ENCODE measurements at places on chromosomes 3 and 15. TPM values are rescaled to one million over a fixed set of nuclear protein-coding genes. Genes with fewer than 3 reads are reported as not detected.

SIDT1 gene
- 0.40 TPM for total RNA-seq

RETNLB gene
- total RNA-seq, result not detected

DNA sequence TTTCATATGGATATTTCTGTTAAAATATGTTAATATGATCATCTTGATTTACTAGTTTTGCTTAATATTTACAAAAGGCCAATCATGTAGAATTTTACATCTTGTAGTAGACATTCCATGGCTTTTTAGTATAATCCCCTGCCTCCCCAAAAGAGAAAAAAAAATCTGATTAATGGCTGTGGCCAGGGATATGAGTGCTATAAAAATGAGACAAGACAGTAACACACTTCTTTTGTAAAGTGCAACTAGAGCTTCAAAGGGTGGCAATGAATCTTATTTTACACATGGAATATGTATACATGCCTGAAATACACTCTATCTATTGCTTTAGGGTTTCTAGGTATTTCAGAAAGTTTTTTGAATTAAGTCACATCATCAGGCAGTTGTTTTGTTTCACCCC, 112.2 kb upstream of the NANOGP8 start:
- H3K4me1 ChIP-seq, result no peaks in the 10 kb centered on the region
- H3K36me3 ChIP-seq, result no peaks in the 10 kb centered on the region
- H3K27ac ChIP-seq, result no peak overlapping the region
- no peak overlapping the region for H3K4me3 ChIP-seq
- DNase-seq, result no peak

- DNase-seq, result no peak
- H3K27me3 ChIP-seq, result no peaks in the 10 kb centered on the region
- no peak overlapping the region for H3K4me3 ChIP-seq
Observed at GRCh38 chr15:98612490-98613110, 35.7 kb upstream of the IGF1R start.

DNA sequence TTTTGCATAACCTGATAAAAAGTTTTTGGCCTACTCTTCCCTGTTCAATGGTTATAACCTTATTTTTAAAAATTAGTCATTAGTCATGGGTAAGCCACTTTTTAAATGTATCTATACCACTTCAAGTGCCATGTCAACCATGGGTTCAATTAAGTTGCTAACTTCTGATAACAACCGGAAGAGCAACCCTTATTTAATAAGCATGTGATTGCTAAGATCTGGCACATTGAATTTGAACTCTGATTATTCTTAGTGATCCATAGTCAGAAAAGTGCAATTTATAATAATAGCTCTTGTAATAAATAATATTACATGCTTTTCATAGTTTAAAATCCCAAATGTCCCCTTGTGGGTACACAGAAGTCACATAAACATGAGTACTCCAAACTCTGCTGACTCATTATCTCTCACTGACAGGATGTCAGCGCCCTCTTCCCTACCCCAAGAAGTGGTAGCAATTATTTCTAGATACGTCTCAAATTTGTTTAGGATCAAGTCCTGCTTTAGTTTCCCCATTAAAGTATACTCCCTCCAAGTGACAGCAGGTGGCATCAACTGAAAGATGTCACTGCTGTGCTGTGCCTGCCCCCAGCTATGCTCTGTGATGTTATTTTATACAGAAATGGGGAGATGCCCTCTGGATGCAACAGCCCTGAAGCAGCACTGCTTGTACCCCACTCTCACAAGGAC, 18.6 kb downstream of the SAMD7 start:
- H3K27ac ChIP-seq, result no peak overlapping the region
- no peaks in the 10 kb centered on the region for H3K27me3 ChIP-seq
- H3K36me3 ChIP-seq, result no peaks in the 10 kb centered on the region
- no peaks in the 10 kb centered on the region for H3K4me1 ChIP-seq

DNA sequence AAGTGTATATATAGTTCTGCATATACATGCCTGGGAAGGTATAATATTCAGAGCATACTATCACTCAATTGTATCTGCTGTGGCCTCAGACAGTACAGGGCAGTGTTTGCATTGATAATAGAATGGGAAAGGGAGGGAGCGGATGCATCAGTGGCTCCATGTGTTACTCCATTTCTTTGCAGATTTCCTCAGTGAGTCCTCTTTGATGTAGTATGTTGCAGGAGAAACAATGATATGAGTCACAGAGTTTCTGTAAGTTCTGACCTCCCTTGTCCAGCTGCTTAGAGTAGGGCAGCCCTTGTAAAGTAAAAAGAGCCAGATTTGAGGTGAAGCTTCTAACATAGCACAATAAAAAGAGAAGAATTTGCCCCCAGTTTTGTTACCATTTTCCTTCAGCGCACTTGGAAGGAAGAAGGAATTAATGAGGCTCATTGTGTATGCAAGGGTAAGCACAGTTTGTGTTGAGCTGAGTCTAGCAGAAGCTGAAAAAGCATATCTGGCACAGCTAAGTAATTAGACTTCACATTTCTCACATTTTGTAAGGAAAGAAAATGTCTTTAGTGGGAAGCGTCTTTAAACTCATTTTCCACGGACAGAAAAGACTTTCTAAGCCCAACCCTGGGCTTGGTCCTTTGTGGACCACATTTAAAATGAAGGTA, 555.8 kb upstream of the IL12A start:
- H3K27me3 ChIP-seq, result no peaks in the 10 kb centered on the region
- no peaks in the 10 kb centered on the region for H3K36me3 ChIP-seq
- H3K27ac ChIP-seq, result no peak overlapping the region
- no peak for DNase-seq
